Hematopoietic multipotent progenitor cell treated with erythropoietin and hydrocortisone succinate and interleukin-3 and kit ligand, for 15 days (in vitro differentiated cells): ENCODE measurements at places on chromosomes 4 and X.

DNA sequence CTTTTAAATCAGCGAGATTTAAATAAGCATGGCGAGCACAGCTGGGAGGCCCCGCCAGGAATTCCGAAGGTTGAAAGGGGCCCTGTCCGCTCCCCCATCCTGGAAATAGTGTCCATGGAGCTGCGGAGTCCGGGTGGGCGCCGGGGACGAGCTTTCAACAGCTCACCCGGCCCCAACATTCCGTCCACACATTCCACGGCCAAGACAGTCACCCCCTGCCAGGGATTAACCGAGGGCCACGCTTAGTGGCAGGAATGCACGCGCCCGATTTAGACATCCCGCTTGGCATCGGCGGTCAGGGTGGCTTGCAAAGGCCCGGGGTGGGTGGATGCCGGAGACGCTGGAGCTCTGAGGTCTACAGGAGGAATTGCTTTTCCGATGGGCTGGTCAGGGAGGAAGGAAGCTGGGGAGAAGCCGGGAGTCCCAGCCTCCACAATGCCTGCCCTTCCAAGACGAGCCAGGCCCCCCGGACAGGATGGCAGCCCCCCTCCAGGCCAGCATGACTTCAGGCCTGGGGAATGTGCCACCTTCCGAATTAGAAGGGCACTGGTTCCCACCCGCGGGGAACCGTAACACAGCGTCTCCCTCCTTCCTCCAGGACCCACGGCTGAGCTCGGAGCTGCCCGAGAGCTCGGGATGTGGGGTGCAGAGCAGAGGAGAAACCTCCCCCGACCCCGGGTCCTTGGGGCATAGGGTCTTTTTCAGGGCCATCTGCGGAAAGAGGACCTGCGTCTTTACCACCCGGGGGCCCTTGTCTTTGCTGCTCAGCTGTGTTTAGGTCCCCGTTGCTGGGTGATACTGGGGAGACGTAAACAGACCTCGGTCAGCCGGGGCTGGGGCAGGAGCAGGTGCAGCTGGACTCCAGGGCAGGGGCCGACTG is 26.9 kb upstream of the PPP2R3B start:
- no peak for DNase-seq

DNA sequence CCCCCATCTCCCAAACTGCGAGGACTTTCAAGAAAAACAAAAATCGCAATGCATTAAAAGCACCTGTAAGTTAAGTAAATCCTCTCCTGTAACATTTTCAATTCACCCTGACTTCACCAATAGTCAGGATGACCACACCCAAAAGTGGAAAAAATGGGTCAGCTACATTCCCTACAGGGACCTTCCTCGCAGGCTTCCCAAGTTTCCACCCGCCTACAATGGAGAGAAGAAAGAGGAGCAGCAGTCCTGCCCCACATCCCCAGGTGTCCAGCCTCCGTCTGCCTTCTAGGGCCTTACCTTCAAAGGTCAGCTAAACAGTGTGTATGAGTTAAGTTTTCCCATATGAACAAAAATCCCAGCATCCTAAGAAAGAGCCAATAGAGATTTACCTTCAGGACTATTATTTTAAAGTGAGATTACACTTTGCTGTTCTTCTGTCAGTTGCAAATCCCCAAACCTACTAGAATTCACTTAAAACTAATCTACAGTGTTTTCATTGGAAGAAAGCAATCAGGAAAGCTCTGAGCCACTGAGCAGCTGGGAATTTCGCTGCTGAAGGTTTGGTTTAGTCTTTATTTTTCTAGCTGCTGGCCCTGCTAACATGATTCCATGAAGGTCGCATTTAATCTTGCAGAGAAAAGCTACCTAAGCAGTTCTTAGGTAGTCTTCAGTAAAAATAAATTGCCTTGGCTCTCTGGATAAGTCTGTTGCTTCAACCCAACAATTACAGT is 12.5 kb downstream of the IRF2 start:
- no peak for DNase-seq

GRCh38 chr4:37889849-37890800 is 759 bp upstream of the TBC1D1 start:
- DNase-seq, result no peak

GRCh38 chr4:72239487-72240116 is 207.8 kb downstream of the NPFFR2 start:
- DNase-seq, result no peak

DNA sequence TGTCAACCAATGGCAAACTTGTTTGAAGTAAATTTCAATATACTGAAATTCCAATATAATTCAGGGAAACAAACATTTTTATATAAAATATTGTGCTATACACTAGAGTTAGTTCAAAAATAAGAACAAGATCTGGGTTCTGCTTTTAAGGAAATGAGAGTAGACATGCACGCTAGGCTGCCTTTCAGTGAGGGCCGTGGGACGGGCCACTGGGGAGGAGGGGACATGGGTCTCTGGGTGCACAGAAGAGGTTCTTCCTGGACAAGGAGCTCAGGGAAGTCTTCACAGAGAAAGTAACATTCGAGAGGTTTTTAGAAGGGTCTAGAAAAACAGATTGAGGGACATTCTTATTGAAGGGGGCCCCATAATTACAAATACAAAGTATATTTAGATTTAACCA is 64.4 kb downstream of the SHROOM3 start:
- DNase-seq, result no peak

GRCh38 chrX:150765782-150766350 is 72.7 kb downstream of the MTMR1 start:
- no peak for DNase-seq

DNA sequence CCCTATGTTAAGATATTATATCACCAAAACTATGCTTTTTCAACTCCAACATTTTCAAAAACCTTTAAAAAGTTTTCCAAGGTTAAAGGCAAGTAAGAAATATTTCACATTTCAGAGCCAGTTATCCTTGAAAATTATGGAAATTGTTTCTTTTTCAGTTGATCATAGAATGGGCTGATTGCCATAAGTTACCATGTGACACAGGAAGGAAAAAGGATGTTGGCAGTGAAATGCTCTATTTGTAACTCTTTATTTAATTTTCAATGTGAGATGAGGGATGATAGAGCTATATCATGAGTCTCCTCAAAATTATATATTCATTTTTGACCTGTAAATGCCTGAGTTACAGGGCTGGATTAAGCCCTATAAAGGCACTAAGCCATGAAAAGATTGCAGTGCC is 93.0 kb upstream of the PLS3 start:
- DNase-seq, result no peak
